Activated T-helper 17 cell treated with anti-CD3 and anti-CD28 coated beads, Interleukin-2, amount 50 U/mL, for 72 hours (primary cell): ENCODE measurements at places on chromosomes 1 and 21. TPM values are rescaled to one million over a fixed set of nuclear protein-coding genes. Genes with fewer than 3 reads are reported as not detected.

DNA sequence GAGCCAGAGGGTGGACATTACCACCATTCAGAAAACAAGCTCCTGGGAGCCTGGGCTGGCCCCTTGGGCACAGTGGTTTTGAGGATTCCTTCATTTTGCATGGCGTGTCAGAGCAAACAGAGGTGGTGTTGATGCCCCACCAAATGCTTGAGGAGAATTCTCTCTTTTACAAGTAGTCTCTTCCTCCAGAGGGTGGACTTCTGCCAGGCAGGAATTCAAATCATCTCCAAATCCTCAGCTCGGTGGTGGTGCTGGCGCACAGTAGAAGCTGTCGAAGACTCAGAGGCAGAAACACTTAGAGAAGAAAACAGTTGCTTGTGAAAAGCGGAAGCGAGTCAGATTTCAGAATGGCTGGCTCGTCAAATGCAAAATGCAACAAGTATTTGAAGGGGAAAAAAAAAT, 3.4 kb upstream of the CHI3L1 start:
- no peak for ATAC-seq

GRCh38 chr1:239575113-239575512, 188.7 kb downstream of the CHRM3 start:
- ATAC-seq = peak; percentile 51

- peak; percentile 90 for ATAC-seq
Measured at GRCh38 chr1:236168716-236169429, 26.5 kb downstream of the GPR137B start.

DNA sequence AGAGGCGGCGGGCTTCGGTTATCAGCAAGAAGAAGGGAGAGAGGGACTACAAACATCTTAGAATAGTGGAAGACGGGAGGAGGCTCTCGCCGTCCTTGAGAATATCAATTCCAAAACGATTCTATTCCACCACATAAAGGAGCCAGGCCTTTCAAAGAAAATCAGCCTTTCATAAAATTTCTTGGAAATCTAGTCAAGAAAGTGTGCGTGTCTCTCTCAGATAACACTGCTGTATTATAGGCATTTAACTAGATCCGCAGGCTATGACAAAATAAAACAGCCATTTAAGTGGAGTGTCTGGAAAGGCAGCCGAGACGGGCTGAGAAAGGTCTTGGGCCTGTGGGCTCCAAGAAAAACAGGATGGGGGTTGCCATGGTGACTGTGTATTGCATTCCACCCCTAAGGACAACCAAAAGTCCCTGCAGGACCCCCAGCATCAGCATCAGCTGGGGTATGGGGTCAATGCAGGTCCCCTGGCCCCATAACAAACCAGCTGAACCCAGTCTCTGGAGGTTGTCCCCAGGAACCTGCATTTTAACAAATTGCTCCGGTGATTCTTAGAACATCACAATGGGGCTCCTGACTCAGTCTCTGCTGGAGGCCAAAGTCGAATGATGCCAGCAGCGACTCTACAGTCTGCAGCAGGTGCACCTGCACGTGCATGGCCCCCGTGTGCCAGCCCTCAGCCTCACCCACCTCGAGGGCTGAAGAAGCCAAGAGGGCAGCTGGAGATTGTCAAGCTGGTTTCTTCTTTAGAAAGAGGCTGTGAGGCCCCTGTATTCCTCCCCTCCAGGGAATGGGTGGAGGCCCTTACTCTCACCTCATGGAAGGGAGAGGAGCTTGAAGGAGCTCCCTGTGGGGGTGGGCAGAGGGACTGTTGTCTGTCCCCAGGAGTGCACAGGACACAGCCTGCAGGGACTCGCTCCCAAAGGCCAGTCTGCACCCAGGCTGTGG, 287.4 kb downstream of the NPHP4 start:
- ATAC-seq = no peak

DNA sequence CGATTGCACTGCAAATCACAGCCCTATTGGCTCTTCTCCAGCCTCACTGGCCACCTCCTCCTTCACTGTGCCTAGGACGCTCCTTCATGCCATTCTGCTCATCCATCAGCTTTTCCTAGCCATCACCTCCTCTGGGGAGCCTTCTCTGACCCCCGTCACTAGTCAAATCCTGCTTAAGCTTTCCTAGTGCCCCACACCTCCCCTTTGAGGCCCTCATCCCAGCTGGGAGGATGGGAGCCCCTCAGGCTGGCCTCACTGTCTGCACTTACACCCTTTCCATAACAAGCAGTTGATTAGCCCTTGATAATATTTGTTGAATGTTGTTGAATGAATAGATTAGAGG, 50.7 kb downstream of the KLHDC7A start:
- no peak for ATAC-seq

DNA sequence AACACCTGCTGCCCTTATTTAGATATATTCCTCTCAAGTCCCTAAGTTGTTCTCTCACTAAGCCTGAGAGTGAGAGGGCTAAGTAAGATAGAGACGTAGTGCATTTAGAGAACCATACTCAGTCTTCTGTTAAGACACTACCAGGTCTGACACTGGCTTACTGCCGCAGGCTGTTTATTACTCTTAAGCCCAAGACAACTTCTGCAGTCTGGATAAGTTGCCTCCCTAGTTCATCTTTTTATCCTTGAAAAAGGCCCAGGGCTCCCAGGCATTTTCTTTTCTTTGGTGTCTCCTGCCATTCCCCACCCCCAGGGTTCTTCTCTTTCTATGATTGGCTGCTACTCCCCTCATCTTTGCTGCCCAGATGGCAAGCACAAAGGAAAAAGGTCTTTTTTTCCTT, 38.7 kb downstream of the CACHD1 start:
- ATAC-seq = no peak

DNA sequence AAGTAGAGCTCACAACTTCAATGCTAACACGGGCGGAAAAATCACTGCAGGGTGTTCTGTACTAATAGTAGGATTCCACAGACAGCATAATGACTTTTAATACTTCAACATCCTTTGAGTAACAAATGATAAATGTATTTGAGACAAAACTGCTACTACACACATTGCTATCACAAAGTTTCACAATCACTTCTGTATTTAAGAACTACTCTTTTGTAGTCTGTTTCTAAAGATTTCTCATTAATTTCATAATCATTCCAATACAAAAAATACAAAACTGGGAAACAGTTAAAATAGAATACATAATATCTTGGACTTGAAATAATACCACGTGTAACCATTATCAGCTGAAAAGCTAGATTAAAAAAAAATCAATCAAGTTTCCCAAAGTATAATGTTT, 2.7 kb downstream of the HMGN1 start:
- ATAC-seq = no peak

GRCh38 chr1:212451416-212452322, 18.9 kb downstream of the NENF start:
- no peak for ATAC-seq

- ATAC-seq = no peak
Measured at GRCh38 chr1:53984726-53985125, 33.3 kb downstream of the LDLRAD1 start.

GRCh38 chr21:39863111-39863510, 4.1 kb upstream of the PCP4 start:
- ATAC-seq = no peak

DNA sequence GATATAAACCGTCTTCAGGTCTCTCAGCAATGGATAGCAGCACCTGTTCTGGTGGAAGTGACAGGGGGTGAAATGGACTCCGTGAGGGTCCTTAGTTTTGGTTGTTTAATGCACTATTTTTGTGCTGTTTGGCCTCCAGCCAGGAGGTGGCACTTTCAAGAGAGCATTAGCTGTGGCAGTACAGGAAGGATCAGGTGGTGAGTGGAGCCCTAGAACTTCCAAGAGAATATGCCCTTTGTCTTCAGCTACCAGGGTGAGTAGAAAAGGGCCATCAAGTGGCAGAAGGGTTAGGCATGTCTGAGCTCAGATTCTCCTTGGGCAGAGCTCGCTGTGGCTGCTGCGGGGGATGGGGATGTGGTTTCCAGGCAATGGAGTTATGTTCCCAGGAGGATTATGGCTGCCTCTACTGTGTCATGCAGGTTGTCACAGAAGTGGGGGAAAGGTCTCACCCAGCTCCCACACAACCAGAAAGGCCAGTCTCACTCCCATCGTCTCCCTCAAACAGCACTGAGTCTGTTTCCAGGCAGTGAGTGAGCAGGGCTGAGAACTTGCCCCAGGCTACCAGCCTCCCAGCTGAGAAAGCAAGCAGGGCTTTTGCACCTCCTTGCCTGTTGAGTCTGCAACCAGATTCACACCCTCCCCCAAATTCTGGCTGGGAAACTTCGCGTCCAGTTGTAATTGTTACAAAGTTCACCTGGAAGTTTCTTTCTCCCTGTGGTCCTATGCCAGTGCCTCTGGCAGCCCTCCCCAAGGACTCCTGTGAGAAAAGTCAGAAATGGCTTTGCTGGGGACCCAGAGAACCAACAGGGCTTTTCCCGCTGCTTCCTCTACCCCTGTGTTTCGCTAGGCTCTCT, 39.1 kb upstream of the TTLL7 start:
- ATAC-seq = no peak

- no peak for ATAC-seq
Measured at GRCh38 chr1:153190373-153190772, 12.9 kb upstream of the LELP1 start.

Gene OVAAL
- not detected for total RNA-seq

Gene NPPB
- not detected for total RNA-seq

Gene FALEC
- total RNA-seq = 1.2 TPM

Gene TNFRSF18
- 796 TPM for total RNA-seq

Gene FCRL1
- not detected for total RNA-seq
